ENCODE measurements at places on chromosomes 2 and 18.

- DNase-seq: no peak
Observed at GRCh38 chr2:54546923-54547720, 91.0 kb downstream of the SPTBN1 start.

DNA sequence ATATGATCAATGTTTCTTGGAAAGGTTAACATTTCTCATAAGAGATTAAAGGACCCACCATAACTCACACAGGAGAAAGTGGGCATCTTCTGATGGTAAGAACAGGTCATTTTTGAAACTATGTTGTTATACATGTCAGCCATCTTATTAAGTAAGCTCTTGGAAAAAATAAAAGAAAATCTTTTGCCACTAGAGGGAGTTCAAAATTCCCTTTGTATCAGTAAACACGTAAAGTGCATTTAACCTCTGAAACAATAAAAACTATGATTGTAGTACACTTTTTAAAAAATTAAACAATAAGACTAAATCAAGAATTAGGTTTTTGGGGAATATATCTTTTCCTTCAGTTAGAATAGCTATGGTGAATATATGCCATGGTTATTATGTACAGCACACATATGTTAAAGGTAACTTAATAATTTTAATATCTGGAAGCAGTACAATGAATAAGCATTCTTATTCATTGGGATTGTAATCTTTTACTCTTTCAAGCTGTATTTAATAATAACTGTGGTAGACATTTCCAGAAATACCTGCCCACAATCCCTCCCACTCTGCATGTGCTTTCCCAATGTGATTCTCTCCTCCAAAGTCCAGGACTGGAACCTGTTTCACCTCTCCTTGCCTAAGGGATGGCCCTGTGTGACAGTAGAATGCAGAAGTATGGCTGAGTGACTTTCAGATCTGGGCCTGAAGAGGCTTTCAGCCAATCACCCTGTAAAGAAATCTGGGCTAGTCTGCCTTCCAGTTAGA lies 64.2 kb downstream of the RBMS1 start:
- peak; percentile 81 for DNase-seq

DNA sequence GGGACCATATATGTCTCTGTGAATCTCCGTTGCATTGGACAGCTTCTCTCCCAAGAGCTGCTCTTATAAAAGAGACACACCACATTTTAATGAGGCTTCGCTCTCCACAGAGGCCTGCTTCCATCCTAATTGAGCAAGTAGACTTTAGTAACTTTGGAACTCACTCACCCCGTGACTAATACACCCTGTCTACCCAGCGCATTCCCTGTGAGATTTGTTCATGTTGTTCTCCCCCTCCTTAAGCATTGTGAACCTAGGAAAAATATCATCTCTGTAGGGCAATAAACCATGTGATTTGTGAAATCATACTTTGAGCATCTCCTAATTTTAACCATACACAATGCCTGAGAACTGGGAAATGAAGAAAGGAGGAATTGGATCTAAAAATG lies 56.9 kb downstream of the MCFD2 start:
- peak; percentile 90 for DNase-seq

DNA sequence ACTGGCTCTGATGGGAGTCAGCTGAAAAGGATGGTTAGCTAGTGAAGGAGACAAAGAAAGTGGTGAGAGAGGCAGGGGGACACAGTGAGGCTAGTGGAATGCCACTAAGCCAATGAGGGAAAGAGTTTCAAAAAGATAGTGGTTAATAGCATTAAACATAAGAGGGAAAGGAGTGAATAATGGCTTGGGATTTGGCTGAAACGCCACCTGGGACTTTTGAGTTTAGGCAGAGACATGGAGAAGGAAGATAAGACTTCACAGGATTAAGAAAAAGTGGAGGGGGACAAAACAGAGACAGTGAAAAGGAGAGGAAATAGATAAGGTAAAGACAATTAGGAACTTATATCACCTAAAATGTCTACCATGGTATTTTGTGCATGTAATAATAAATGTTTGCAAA lies 6.9 kb downstream of the CD28 start:
- DNase-seq: no peak

DNA sequence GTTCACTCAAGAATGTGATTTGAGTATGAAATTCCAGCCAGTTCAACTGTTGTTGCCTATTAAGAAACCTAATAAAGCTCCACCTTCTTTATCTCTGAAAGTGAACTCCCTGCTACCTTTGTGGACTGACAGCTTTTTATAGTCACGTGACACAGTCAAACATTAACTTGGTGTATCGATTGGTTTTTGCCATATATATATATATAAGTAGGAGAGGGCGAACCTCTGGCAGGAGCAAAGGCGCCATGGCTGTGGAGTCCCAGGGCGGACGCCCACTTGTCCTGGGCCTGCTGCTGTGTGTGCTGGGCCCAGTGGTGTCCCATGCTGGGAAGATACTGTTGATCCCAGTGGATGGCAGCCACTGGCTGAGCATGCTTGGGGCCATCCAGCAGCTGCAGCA lies at the start of gene UGT1A1:
Gene UGT1A1, plus strand, starts transcription at position 228 of the 400 bp plus-strand sequence. Its CDS starts 18 bp downstream, at position 246.
- DNase-seq: no peak

DNA sequence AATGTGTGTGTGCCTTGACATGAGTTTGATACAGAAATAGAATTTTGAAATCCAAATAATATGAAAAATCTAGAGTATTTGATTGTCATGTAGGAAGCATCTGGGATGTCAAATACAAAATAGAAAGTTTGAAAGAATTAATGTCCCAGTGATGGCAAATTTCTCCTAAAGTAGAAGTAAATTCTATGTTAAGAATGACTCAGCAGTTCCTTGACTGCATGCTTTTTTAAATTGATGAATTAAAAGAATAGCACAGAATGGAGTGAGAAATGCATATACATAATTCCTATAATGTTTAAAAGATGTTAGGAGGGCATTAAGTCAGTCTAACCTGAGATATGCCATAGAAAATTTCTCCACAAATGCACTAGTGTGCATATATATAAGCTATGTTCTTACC lies 357.5 kb downstream of the TMEM182 start:
- no peak for DNase-seq

DNA sequence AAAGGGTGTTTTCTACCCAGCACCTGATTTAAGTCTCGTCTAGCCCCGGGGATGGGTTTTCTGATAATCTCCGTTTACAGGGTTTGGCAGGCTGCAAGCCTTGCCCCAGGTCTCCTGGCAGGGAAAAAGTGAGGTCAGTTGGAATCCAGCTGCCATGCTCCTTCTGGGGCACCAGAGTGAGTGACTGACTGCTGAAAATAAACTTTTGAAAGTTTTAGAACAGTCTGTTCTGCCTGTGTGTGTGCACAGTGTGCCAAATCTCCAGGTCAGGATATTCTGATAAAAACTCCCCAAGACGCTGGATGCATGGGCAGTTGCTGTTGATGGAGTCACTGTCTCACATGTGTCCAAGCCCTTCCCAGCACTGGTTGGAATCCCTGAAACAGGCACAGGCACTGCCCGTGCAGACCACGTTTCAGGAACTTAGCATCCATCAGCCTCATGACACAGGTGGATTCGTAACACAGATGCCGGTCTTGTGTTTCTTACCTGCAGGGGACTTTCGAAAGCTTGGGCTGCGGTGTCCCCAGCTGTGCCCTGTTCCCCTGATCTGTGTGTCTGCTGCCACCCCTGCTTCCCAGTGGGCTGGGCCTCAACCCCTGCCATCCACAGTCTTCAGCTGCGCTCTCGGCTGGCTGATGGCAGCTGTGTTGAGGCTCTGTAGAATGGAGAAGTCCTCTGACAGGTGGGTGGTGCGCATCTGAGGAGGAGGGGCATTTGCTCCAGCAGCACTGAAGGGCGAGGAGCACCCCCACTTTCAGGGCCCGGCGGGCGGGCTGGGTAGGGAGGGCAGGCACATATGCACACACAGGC lies 65.0 kb downstream of the SH3RF3 start:
- DNase-seq: no peak

DNA sequence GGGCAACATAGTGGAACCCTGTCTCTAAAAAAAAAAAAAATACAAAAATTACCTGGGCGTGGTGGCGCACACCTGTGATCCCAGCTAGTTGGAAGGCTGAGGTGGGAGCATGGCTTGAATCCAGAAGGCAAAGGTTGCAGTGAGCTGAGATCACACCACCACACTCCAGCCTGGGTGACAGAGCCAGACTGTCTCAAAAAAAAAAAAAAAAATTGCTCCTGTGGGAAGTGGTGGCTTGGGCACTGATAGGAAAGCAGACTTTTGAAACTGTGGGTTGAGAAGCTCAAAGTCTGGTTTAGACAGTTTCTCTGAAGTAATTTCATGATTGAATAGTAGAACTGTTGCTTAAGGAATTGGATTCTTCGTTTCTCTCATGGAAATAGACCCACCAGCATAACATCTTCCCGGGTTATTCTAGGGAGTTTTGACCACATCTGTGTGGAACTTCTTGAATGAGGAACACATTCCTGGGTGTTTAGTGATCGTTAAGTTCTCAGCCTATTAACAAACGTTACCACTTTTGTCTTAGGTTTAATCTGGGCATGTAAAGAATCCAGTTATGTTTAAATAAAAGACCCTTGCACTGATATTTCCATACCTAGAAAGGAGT lies 33.5 kb downstream of the GRHL1 start:
- no peak for DNase-seq

DNA sequence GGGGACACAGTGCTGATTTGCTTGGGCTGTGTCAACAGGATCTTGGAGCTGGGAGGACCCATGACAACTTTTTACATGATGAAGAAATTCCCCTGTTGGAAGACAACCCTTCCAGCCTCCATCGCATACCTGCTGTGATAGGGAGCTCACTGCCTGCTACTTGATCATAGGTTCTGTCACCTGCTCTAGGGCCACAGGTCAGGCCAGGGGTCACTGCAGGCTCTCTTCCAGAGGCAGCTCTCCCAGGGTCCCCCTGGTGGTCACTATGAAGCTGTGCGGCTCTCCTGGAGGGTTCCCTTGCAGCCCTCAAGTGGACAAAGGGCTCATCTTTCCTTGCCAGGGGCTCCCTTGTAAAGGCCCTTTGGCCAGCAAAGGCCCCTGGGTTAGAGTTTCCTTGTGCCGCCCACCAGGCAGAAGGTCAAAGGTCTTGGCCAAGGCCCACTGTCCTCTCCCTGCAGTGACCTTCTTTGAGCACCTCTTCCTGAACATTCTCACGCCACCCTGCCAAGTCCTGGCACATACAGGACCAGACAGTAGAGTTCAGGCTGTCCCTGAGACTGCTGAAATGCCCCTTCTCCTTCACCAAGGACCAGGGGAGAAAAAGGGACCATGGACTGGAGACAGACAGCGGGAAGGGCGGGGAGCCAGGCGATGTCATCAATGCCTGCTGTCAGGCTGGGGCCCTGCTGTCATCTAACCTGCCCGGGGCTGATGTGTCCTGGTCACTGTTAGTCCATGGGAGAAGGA lies 345.1 kb downstream of the DYSF start:
- peak; percentile 59 for DNase-seq

DNA sequence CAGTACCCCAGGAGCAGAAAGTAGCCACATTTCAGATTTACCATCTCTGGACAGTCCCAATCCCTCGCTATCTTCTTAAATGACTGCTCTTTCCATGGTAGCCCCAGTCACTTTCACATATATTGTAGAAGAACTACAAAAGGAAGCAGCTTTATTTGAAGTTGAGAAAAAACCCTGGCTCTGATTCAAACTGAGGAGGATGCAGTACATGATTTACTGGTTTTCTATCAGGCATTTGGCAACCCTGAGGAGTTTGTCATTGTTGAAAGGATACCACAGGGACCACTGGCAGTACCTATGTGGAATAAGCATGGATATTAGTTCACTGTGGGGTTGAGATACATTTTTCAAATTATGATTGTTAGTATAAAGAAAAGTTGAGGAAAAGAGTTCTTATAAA lies 640.9 kb upstream of the SETBP1 start:
- peak; percentile 4 for DNase-seq
